ENCODE measurements at places on chromosomes 3 and 15. TPM values are rescaled to one million over a fixed set of nuclear protein-coding genes. Genes with fewer than 3 reads are reported as not detected.

Gene RAB6B
- 4.1 TPM for total RNA-seq

Gene CORO2B
- 17.9 TPM for total RNA-seq

Gene LOXL1
- 81.3 TPM for total RNA-seq

Gene CLDN18
- not detected for total RNA-seq

Gene GOLGA8T
- 0.27 TPM for total RNA-seq

Gene SAMMSON
- total RNA-seq: not detected

Gene SPTBN5
- 0.14 TPM for total RNA-seq

Measured in kidney epithelial cell (primary cell).